ENCODE measurements at places on chromosomes 11 and 22.

GRCh38 chr22:49789289-49790141 is 38.2 kb downstream of the BRD1 start:
- DNase-seq, result no peak

DNA sequence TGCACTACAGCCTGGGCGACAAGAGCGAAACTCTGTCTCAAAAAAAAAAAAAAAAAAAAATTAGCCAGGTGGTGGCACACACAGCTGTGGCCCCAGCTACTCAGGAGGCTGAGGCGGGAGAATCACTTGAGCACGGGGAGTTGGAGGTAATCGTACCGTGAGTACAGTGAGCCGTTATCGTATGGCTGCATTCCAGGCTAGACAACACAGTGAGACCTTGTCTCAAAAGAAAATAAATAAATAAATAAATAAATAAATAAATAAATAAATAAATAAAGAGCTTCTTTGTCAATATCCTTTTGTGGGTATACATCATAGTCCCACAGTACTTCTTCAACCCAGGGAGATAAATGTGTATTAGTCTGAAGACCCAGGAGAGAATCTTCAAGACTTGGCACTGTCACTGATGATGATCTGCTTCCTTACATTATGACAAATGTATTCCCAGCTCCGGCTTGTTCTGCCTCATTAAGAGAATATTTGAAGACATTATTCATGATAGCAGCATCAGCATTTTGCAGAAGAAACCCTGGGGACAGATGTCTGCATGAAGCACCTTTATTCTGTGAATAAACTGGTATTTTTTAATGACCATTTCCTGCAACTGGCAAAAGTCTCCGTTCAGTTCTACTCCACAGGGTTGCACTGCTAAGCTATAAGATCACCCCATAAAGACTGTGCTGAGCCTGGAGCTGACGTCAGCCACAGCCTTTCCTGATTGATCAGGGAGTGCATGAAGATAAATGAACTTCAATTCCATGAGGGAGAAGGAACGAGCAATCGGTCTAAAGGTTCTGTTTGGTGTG is 1.6 kb upstream of the ACY3 start:
- no peak for DNase-seq

DNA sequence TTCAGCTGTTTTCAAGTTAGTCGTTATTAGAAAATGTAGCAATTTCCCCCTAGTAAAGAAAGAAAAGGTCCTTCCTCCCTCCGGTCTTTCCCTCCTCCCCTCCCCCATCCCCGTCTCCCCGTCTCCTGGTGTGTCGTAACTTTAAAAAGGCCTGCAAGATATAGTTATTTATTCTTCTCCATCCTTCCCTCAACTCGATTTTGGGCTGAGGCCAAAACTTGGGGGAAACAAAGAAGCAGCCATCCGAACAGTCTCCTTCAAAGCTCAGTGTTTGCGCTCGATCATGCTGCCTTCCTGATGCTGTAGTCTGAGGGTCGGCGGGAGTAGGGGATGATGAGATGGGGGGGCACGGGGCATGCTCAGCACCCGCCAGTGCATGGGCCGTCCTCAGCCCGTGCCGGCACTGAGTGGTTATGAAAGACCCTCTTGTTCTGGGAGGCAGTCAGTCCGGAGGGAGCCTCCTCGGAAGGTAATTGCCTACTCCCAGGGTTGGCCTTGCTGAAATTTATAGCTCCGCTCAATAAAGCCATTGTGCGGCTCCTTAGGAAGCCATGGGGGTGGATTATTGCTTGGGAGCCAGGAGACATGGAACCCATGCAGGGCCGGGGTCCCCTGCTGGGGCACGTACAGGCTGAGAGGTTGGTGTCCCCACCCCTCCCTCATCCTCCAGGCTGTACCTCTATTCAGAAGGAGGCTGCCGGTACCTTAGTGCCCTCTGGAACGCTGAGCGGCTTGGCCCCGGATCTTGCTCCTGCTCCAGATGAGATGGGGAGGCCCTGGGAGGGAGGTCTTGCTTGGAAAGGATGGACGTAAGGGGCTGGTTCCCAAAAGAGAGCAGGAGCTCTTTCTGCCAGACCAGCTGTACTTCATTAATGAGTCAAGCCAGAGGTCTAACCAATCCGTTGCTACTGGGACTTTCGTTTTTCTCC is 212.7 kb upstream of the CADM1 start:
- no peak for DNase-seq

DNA sequence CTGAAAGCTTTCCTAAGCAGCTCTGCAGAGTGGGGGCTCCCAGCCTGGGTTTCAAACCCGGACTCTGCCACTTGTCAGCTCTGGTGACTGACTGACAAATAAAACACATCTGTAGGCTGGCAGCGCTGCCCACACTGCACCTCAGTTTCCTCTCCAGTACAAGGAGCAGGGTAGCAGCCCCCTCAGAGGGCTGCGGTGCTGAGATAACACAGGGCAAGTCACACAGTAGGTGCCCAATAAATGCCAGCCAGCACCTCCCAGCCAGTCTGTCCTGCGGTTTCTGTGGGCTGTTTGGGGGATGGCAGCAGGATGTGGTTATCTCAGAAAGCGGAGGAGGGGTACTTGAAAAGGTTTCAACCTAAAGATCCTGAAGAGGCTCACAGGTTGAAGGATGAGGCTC is 1.5 kb downstream of the SYT12 start:
- DNase-seq, result peak; percentile 24

GRCh38 chr11:5043380-5043779 is 2.9 kb upstream of the OR52J3 start:
- DNase-seq, result no peak

DNA sequence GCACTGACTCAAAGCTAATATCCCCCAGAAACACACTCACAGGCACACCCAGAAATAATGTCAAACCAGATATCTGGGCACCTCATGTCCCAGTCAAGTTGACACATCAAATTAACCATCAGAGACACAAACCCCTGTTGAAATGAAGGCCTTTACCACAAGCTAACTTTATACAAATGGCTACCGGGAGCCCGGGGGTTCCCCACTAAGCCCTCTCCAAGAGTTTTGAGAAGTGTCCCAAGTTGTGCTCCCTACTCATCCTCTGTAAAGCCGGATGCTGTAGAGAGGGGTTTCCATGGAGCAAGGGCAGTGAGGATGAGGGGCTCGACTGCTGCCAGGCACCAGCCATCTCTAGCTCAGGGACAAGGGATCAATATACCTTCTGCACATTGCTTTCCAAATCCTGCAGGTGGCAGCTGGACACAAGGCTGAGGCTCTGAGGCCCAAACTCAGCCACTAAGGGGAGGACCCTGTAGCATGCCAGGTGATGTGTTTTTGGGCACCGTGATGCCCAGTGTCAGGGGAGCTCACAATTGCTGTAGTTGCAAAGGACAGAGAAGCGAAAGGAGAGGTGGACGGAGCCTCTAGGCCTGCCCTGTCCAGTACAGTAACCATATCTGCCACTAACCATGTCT is 145.7 kb downstream of the TTC17 start:
- DNase-seq, result no peak

DNA sequence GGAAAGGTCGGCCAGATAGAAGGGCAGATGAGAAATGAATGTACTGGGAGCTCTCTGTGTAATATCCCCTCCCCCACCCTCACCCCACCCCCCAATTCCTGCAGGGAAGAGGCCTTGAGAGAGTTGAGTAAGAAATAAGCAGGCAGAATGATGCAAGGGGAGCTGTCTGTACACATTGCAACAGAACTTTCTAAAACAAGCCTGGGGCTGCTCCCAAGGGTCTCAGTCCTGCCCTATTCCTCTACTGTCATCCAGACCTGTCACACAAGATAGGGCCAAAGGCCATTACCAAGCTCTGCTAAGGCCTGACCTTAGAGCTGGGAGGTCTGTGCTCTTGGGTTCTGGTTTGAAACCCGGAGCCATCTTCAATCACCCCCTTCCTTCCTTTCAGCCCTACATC is 5.7 kb upstream of the DGAT2 start:
- DNase-seq, result no peak

- DNase-seq, result no peak
Measured at GRCh38 chr11:71354394-71355105, 93.6 kb downstream of the DHCR7 start.

GRCh38 chr11:91435694-91436395 is 788.8 kb upstream of the FAT3 start:
- DNase-seq, result no peak

GRCh38 chr11:85301895-85302678 is 325.1 kb downstream of the DLG2 start:
- no peak for DNase-seq

DNA sequence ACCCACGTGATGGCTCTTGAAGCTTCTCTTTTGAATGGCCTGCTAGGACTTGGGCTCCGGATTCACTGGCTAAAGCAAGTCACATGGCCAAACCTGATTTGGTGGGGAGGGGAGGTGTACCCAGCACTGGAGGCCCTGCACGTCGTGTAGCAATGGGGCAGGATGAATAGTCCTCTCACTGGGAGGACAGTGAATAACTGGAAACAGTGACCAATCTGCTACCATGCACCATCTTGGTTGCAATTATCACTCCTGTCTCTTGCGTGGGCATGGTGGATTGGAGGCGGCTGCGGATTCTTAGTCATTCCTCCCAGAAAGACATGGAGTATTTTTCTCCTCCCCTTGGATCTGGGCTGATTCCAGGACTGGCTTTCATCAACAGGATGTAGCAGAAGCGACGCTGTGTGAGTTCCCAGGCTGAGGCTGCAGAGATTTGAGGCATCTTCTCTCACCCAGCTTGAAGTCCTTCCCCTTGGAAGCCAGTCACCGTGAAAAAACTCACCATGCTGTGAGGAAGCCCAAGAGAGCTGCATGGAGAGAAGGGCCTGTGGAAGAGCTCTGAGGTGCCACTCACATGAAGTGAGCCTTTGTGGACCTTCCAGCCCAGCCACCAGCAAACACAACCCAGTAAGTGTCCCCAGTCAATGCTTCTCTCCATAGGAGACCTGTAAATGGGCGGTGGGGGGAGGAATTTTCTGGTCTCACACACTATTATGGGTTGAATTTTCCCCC is 70.4 kb downstream of the IGLL1 start:
- no peak for DNase-seq

DNA sequence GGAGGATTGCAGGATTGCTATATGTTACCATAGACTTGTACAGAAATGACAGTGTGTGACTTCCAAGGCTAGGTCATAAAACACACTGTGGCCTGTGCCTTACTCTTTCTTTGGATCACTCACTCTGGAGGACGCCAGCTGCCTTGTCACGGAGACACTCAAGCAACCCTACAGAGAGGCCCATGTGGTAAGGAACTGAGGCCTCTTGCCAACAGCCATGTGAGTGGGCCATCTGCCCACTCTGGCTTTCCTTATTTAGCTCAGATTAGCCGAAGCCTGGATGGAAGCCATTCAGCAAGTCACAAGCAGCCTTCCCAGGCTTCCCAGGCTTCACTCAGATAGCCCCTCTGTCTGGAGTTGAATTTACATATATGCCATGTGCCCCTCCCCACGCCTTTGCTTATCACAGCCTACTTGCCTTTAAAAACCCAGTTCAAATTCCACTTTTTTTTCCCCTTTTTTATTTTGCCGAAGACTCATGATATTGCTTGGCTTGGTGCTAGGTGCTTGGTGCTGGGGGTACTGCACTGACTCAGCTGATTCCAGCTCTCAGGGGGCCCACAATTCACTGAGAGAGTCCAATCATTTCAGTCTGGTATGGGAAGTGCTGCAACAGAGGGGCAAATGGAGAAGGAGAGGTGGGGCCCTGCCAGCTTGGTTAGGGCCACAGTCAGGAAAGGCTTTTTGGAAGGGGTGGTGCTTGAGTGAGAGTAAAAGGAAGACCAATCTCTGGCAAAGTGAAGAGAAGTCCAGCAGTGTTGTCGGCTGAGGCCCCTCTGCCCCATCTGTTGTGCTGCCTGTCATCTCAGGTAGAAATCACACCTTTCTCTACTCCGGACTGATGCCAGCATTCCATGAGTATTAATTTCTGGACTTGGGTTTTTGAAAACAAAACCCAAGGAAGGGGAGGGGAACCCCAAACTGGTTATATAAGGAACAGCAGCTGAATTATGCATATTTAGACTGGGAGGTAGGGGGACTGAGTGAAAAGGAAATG is 14.5 kb upstream of the P4HA3 start:
- DNase-seq, result no peak

DNA sequence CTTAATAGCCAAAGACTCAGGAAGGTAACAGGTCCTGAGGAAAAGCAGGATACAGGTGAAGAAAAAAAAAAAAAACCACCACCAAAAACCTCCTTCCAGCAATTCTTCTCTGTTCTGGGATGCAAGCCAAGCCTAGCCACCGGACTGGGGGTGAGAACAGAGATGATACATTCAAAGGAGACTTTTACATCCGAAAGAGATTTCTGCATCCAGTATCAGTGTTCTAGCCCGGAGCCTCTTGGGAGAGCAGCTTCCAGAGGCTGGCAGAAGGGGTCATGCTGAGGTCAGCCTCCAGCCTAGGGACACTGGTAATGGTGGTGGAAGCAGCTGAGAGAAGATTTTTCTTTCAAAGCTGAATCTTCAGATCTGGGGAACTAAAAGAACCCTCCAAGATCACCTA is 76.2 kb downstream of the KCNC1 start:
- DNase-seq, result no peak

DNA sequence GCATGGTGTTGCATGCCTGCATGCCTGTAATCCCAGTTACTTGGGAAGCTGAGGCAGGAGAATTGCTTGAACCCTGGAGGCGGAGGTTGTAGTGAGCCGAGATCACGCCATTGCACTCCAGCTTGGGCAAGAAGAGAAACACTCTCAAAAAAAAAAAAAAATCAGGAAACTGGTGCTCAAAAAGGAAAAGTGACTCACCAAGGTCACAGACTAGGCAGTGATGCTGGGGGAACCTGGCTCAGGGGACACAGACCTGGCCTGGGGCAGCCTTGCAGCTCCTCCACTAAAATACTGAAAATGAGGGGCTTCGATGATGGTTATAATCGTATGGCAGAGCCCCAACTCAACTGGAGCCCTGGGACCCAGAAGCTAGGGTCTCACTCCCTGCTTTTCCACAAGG is 8.1 kb upstream of the SLC35E4 start:
- no peak for DNase-seq

Data from activated T-helper 9 cell treated with anti-CD3 and anti-CD28 coated beads, Interleukin-2, amount 50 U/mL, for 16 hours (primary cell).